ENCODE measurements at places on chromosomes 2 and 18.

DNA sequence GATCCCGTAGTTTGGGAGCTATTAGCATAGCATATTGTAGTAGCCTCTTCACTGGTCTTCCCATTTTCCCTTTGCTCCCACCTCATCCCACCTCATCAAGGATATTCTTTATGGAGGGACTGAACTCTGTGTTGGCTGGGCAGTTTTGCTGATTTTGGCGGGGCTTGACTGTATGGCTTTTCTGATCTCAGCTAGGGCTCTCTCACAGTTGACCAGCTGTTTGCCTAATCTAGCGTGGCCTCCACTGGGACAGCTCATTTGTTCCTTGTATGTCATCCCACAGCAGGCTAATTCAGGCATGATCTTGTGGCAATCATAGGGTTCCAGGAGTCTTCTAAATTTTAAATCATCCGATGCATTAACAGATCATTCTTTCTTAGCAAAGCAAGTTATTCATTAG is 30.2 kb upstream of the MTX2 start:
- no peak for DNase-seq

DNA sequence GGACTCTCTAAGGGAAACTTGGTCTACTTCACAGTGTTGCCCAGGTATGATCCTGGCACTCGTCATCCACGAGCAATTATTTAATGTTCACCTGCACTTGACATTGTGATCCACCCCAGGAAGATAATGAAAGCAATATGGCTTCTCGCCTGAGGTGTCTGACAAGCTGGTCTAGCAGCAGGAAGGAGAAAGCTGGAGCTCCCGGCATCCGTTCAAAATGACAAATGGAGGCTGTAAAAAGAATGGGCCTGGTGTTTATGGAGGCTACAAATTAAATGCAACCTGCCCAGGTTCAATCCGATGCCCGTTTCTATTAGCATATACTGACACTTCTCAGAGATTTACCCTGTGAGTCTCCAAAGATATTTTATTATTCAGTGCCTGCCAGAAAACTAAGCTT is 317.6 kb downstream of the CTNNA2 start:
- DNase-seq = no peak

DNA sequence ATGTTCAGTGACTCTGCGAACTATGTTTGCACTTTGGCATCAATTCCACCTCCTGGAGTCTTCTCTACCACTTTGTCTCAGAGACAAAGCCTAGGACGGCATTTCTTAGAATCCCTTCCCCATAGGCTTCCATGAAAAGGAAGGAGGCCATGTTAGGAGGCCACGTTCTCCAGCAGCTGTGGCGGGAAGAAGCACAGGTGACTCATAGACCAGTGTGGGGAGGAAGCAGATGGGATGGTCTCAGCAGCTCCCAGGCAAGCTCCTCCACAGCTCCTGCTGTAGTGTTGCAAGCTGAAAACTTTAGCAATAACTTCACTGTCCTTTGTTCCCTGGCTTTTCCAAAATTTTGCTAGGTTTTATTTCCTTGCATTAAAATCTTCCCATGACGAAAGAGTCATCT is 781.3 kb upstream of the ID2 start:
- DNase-seq = no peak

GRCh38 chr2:72128843-72129227 is 18.8 kb downstream of the CYP26B1 start:
- no peak for DNase-seq

- DNase-seq = no peak
These were observed 371.1 kb downstream of the TXNL1 start for GRCh38 chr18:56267334-56267733.

- DNase-seq = no peak
These were observed 58.1 kb upstream of the TGIF1 start for GRCh38 chr18:3391704-3392466.

GRCh38 chr18:55248495-55248894 is 289.2 kb upstream of the CCDC68 start:
- no peak for DNase-seq

- no peak for DNase-seq
These were observed 403 bp downstream of the COL4A3 start for GRCh38 chr2:227164763-227165291.

DNA sequence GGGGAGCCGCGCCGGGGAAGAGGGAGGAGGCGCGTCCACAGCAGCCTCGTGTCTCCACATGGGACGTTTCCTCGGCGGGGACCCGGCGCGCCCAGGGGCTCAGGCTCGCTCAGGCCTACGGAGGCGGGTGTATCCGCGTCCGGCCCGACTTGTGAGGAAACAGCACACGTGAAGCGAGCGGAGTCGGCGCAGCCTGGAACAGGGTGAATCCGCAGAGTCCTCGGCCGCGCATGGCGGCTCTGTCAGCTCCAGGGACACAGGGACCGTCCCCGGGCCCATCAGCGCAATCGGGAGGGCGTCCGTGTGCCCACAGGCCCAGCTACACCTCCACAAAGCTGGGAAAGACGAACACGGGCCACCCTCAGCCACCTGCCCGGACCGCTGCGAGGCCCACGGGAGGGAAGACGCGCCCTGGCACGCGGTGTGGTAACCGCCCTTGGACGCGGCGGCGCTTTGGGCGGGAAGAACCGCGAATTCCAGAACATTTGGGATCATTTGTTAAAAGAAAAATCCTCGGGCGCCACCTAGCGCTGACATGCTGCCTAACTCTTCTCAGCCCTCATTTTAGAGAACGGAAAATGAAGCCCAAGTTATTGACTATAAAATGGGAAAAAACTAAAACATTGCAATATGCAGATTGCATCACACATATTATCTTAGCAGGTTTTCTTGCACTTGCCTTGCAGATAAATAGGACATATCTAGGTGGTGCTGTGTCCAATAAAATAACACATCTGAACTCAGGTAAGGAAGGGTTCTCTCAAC is 40.4 kb downstream of the TMEM18 start:
- peak; percentile 2 for DNase-seq

DNA sequence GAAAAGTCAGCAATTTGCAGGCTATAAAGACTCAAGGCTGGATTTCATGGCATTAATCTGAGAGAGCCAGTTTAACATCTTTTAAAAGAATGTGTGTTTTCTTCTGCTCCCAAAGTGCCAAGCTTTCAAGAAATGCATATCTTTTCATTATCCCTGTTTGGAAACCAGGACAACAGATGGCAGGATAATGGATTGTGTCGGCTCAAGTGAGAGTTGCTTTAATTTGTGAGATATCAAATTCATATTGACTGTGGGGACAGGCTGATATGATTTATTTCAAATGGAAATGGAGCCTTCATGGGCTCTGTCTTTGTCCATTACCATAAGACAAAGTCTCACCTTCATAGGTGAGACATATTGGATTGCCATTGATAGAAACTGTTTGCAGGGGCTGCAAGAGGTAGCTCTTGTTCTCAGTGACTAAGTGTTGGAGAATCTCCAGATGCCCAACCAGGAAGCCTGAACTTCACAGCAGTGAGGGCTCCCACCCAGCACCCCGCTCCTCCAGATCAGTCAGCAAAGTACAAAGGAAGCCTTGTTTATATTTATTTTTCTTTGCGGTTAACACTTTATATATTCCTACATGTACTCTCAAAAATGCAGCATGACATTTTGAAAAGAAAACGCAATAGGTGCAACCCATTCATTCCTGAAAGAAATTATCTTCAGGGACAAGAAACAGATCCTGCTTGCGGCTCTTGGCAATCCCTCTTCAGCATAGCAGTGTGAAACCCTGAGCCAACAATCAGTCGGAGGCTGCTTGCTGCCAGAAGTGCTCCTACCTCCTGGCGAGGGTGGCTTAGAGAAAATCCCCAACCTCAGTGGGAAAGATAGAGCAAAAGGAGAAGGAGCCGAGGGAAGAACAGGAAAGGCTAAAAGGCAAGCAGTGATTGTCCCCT is 65.8 kb upstream of the ATL2 start:
- no peak for DNase-seq

DNA sequence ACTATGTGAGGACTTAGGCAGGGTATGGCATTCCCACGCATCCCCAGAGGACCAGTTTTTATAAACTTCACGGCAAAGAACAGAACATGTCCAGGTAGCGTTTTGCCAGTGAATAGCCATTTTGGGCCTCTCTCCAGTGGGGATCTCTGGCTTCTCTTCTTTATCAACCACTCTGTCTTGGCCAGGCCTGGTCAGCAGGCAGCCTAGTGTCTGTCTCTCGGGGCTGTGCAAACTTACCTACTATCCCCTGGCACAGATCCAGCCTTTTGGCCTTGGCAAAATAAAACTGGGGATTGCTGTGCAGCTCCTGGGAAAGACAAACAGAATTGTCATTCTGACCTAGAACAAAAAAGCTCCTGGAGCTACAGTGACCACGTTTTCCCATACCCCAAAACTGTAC is 14.5 kb downstream of the CAPN14 start:
- no peak for DNase-seq

GRCh38 chr2:138321458-138321857 is 180.1 kb upstream of the SPOPL start:
- DNase-seq = no peak

GRCh38 chr2:170896622-170897021 is 32.4 kb upstream of the GORASP2 start:
- DNase-seq = no peak

DNA sequence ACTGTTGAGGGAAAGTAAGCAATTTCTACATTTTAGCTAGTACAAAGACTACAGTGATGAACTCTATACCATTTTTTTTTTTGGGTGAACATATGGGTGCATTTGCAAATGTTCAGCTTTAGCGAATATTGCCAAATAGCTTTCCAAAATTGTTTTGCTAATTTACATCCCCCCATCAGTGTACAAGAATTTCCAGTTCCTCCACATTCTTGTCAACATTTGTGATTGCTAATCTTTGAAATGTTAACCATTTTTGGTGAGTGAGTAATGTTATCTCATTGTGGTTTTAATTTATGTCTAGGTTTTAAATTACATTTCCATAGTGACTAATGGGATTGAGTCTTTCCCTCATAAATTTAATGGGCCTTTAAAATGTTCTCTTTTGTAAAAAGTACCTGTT is 16.4 kb upstream of the CNRIP1 start:
- no peak for DNase-seq

DNA sequence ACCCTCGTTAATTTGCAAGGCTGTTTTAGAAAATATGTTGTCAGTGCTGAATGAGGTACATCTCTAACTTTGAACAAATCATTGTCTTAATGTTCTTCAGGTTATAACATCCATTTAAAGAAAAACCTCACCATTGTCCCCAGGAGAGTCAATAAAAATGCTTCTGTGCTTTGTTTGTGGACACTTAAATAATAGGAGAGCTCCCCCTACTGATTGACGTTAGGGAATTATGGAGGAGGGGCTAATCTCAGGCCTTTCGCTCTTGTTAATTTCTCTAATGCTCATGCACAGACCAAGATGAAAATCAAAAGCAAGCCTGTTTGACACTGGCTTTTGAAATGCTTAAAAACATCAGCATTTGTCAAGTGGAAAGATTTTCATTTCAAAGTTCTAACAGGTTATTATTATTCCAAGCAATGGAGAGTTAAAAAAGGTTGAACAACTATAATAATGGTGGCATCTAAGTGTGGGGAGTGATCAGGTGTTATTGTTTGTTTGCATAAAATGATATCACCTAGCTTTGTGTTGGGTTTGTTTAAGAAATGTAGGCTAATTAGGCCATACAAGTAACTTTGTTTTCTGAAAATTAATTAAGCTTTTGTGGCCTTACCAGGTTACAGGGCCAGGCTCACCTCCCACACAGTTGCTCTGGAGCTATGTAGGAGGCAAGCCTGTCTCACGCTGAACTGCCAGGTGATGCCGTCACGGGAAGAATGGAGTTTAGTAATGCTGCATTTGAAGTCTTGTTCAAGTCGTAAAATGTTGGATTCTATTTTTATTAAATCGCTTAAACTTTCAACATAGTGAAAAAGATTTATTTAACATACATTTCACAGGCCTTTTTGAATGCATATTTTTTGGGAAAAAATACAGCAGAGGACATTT is 51.7 kb upstream of the SMIM21 start:
- peak; percentile 12 for DNase-seq

DNA sequence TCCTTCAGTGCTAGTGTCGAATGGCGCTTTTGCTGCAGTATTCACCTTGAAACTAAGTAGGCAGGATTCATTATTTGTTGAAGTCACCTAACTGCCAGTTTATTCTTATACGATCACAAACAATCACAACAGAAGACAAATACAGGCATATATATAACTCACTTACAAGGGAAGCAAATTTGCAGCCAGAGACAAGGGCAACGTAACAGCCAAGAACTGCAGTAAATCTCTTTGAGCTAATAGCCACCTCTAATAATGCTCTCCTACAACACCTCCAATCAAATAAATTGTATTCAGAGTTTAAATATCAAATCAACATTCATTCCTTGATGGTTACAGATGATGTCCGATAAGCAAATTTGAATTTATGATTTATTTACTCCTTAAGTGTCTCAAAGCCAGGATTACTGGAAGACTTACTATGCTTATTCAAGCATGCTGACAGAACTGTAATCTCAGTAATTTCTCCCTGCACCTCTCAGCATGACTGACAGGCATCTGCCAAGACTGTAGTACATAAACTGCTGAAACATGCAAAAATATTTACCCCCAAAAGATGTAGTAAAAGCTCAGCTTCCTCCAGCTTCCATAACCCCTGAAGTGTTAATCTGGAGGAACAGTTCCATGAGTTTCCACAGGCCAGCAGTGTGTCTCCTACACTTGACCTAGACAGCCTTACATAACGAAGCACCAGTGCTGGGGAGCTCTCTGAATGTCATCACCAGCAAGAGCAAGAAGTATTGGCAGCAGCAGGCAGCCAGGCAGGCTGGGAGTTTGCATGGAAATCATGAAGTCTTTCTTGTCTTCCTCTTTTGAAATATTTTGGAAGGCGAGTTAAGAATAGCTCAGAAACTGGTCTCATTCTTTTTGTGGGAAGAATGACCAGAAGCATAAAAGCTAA is 20.9 kb upstream of the SCN1A start:
- DNase-seq = no peak
